ENCODE measurements at places on chromosomes 5 and 9.

DNA sequence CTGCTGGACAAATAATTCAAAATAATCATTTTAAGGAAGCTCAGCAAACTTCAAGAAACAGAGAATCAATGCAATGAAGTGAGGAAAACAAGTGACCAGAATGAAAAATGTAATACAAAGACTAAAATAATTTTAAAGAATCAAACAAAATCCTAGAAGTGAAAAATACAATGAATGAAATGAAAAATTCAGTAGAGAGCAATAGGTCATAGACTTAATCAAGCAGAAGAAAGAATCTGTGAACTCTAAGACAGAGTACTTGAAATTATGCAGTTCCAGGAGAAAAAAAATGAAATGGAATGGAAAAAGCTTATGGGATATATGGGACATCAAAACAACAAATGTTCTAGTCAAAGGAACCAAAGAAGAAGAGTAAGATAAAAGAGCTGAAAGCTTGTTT, 11.8 kb upstream of the ZDHHC21 start:
- no peak for DNase-seq

- DNase-seq, result no peak
Observed at GRCh38 chr5:94830520-94830919, 212.1 kb downstream of the SLF1 start.

GRCh38 chr9:114518599-114519022, 13.3 kb upstream of the WHRN start:
- DNase-seq, result no peak

GRCh38 chr5:157029457-157029856, 29.5 kb downstream of the HAVCR1 start:
- no peak for DNase-seq

GRCh38 chr9:68841276-68842052, 136.4 kb downstream of the PIP5K1B start:
- DNase-seq, result no peak

DNA sequence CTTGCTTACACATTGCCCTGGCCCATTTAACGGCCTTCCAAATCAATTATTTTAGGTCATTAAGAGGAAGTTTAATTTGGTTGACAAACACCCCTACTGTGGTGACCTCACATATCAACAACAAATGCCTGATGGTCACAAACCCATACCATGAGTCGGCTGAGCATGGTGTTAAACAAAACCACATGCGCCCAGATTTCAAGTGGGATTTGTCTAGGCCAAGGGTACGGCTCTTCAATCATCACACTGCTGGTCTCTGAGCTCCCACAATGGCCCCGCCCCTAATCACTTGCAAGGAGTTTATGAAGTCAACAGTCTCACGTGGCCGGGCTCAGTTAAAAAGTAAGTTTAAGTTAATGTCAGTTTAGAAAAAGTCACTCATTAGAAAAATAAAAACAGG, 243.8 kb downstream of the CRB2 start:
- DNase-seq, result no peak

GRCh38 chr9:93302586-93303257, 118.8 kb downstream of the WNK2 start:
- peak; percentile 73 for DNase-seq

All from H54 (cell line).